Stimulated activated CD8-positive, alpha-beta memory T cell treated with anti-CD3 and anti-CD28 coated beads, Interleukin-12 subunit alpha, Interleukin-12 subunit beta, amount 100 ng/mL, for 4 hours (primary cell): ENCODE measurements at places on chromosomes 5 and 9.

GRCh38 chr9:103714992-103715391, 379.1 kb upstream of the SMC2 start:
- DNase-seq: no peak

DNA sequence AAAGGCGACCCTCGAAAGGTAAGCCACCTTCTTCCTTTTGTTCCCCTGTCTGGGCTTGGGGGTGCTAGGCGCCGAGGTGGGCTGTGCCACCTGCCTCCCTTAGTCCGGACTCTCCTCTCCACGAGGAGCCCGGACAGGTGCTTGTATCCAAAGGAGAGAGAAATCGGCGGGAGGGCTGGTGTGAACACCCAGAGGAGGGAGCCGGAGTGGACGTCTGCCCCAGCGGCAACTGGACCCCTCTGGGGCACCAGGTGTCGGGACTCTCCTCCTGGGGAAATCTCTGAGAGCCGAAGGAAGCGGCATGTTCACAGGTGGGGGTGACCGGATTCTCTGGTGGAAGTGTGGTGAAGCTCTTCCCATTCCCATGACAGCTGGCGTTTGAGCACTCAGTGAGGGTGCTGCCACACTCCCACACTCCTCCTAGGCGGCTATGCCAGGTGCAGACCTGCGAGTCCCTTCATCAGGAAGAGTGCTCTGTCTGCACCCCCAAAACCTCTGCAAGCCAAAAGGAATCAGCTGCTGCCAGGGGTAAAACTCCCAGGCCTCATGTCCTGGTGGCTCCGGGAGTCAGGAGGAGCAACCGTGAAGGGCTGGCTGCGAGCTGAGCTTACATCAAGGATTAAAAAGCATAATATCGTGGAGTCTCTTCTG, 921 bp downstream of the KCNIP1 start:
- no peak for DNase-seq

- no peak for DNase-seq
These were observed 149.1 kb upstream of the KLF4 start for GRCh38 chr9:107638521-107639310.

- DNase-seq: no peak
These were observed 148.3 kb downstream of the ENC1 start for GRCh38 chr5:74492230-74492629.

- no peak for DNase-seq
These were observed 31.5 kb downstream of the OTULIN start for GRCh38 chr5:14696057-14696456.

DNA sequence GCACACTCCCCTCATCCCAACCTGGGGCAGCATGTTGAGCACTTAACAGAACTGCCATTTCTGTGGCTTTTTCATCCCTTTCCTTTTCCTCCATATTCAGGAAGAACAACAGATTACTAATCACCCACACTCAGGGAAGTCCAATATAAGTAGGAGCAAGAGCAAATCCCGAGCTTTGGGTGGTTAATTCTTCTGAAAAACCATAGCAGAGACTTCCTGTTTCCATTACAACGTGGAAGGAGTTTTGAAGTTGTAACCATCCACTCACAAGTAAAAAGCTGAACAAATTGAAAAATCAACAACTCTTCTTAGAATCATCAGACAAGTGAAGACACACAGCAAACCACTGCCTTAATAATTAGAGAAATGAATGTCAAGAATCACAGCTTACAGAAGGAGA, 8.2 kb downstream of the CTSL start:
- DNase-seq: no peak

DNA sequence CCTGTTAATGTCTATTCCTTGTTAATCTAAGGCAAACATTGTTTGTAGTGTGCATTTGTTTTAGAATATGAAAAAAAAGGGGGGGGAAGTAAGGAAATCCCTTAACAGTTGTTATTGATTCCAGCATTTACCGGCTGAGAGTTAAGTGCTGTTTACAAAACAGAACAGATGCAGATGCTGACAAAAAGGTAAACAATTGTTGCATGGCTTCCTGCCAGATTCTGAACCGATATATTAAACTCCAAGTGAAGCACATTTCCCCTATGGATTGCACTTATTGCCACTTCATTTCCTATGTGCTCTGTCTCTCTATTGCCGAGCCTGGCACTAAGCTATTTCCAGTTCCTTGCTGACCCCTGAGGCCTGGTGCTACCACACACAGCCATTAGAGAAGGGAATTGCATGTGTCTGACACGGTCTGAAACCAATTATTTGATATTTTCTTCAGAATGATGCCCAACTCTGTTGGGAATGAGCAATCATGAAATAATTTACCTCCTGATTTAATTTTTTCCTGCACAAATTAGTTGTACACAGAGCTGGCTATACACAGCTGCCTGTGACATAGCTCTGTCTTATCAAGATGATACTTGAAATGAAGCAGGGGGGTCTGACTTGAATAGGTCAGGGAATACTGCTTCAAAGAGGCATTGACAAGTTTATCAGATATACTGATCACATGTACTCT, 109.8 kb downstream of the KIAA0825 start:
- no peak for DNase-seq

GRCh38 chr5:181098762-181099601, 32.0 kb downstream of the OR2V1 start:
- no peak for DNase-seq

- DNase-seq: no peak
These were observed 29.8 kb downstream of the C5orf22 start for GRCh38 chr5:31561946-31562345.

- no peak for DNase-seq
These were observed 687.6 kb downstream of the CETN3 start for GRCh38 chr5:89721931-89722330.

DNA sequence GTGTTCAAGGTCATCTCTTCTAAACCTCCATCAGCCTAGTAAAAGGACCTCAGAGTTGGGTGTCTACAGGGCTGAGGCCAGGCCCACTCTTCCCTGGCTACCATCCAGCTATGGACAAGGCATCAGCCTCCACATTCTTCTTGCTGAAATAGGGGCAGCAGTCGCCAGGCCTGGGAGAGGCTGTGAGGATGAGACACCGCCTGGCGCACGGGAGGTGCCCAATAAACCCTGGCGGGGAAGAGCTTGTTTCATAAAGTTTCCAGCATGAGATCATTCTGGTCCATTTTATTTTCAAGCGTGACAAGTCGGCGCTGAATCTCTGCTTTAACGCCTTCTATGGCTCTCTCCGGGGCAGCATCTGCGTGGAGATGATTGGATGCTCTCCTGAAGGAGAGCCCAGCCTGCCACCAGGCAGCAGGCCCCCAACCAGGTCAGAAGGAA, 153.4 kb downstream of the OLFM1 start:
- DNase-seq: no peak

- DNase-seq: no peak
These were observed 295.5 kb upstream of the CLINT1 start for GRCh38 chr5:158154226-158155005.

- no peak for DNase-seq
These were observed 4.5 kb downstream of the PKN3 start for GRCh38 chr9:128706671-128707381.

GRCh38 chr9:78014776-78015175, 16.8 kb downstream of the GNAQ start:
- no peak for DNase-seq

DNA sequence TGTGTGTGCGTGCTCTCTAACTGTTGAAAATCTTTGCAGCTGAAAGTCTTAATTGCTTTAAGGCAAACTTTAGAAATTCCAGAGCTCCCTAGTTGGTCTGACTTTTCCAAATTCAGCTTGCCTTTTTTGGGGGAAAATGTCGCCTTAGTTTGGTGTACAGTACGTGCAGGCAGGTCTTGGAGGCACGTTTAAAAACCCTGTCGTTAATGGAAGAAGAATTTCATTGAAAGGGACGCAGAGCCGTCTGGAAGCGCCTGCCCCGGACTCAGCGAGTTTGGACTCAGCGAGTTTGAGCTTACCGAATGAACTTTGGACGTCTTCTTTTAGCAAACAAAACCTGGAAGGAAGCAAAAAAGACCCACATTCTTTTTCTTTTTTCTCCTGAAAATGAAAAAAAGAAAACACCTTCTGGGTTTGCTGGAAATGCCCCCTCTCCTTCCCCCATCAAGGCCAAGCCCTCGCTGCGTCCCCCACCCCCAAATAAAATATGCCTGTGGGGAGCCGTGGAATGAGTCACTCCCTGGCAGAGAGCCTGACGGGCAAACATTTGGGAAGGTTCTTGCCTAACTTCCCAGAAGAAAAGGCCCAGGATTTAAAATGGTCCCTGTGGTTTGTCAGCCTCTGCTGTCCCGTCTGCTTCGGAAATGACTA, 1.5 kb downstream of the NEK6 start:
- no peak for DNase-seq

GRCh38 chr5:34695275-34696027, 39.3 kb downstream of the RAI14 start:
- DNase-seq: no peak

- DNase-seq: no peak
These were observed 399.1 kb downstream of the MAN2A1 start for GRCh38 chr5:110088676-110089436.

DNA sequence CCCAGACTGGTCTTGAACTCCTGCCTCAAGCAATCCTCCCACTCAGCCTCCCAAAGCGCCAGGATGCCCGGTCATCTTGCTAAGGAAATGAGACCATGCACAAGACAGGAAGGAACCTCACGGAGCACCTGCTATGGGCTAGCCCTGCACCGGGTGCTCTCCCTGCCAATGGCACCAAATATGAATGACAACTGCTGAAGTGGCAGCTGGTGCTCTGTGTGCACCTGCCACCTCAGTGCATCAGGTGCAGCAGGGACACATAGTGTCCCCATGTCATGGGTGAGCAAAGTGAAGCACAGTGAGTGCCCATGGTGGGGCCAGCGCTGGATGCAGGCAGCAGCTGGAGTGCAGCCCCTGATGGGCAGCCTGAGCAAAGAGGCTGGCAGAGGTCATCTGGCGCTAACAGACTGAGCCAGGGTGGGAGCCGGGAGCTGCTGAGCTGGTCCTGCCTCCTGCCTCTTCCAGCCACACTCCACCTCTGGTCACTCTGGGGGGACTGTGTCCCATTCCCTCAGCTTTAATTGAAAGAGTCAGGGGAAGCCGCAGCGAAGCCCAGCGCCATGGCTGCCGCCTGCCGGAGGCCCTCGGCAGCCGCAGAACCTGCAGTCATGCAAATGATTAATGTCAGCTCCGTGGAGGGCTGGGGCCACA, 46.4 kb downstream of the BARX1 start:
- DNase-seq: no peak

GRCh38 chr9:111986035-111986556, 89.5 kb downstream of the UGCG start:
- DNase-seq: no peak

DNA sequence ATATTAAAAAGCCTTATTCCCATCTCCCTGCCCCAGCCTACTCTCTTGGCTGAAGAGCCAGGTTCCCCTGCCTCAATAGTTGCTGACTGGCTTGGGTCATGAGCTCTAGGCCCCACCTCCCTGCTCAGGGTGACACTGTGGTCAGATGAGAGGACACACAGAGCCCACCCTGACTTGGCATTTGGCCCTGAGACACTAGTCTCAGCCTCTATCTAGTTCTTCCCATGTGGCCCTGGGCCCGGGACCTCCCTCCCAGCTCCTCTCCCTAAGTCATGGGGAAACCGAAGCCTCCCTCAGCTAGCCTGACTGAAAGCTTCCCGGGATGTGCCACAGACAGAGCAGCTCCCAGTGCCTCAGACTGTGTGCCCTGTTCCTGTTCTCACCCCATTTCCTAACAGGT, 5.8 kb upstream of the MYOZ3 start:
- no peak for DNase-seq

DNA sequence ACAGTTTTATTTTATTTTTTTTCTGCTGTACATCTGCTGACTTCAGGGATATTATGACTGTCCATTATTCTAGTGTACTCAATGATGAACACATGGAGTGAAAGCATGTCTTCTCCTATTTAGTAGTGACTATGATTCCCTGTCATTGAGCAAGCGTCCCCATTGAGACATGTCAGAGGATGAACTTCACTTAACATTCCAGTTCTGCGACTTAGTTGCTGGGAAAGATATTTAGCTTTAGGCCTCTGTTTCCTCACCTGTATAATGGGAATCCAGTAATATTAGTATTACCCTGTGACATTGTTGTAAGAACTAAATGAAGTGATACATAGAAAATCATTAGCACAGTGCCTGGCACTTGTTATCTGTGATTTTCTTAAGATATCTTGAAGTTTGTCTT, 144.8 kb upstream of the DHFR start:
- no peak for DNase-seq

DNA sequence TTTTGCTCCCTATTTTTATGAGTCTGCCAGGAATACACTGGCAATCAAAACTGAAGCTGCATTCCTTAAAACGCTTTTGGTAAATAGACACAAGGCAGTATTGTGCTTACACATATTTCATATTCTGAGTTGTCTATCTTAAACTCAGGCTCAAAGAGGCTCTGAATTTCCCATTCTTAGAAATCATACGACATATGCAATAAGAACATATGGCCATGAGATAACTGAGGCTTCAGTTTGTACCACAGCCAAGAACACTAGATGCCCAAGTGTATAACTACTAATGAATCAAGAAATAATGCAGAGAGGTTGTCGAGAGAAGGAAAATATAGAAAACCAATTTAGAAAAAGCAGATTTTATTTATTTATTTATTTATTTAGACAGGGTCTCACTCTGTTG, 357.4 kb downstream of the NDUFS4 start:
- DNase-seq: no peak

- no peak for DNase-seq
These were observed 6.7 kb downstream of the GLIPR2 start for GRCh38 chr9:36143245-36143641.

DNA sequence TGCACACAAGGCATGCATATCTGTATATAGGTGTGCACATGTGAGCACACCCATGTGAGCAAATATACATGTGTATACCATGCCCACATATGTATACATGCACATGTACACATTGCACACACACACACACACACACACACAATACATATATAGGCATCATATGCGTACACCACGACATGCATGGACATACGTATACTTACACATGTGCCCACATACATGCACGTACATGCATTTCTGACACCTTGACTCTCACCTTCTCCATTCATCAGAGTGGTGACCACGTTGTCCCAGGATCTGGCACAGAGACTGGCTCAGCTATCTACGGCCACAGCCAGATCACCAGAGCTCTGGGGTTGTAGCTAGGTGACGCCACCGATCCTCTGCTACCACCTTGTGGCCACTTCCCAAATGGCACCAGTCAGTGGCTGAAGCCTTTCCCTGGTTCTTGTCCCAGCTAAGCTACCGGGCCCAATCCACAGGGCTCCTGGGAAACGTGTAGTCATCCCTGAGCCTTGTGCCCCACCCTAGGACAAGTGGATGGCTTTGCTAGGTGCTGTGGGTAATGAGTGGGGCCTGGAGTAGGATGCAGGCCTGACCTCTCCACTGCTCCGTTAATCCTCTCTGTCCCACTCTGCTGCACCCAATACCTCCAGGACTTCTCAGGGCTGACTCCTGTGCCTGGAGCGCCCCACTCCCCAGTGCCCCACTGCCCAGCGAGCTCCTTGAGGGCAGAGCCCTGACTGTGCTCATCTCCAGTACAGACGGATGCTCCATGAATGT, 194.4 kb downstream of the RGS3 start:
- peak; percentile 52 for DNase-seq

DNA sequence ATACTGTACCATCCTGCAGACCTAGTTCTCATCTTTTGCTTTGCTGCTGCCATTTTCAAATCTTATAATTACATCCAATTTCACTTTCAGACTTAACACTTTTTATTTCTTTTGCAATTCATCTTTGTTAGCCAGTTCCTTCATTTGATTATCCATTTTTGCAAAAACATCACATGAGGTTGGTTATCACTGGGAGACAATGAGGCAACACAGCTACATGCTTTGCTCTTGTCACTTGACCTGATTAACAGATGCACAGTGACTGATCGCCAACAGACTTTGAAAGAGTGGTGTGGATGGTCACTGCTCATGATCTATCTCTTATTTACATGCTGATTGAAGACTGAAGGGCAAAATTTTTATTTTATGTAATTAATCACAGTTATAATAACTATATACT, 17.0 kb upstream of the RNF20 start:
- no peak for DNase-seq
